Stimulated activated CD4-positive, alpha-beta T cell treated with anti-CD3 and anti-CD28 coated beads, Interleukin-1b, Interleukin-23, amount 100 ng/mL, for 4 hours (primary cell): ENCODE measurements at places on chromosomes 1 and 21.

DNA sequence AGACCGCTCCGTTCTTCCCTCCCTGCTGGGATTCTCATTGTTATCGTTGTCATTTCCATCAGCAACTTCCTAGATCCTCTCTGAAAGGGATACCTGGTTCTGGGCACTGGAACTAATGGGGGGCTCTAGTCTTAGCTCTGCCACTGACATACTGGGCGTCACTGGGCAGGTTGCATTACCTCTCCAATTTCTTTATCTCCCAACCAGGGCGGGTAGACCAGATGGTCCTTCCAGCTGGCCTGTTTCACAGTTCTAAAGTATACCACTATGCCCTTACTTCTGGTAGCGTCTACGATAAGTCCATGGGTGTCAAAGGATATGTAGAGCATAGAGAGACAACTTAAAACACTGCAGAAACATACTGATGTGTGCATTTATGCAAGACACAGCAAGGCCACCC, 1.4 kb downstream of the GPR37L1 start:
- DNase-seq, result no peak

GRCh38 chr1:180382326-180383115, 119.9 kb downstream of the ACBD6 start:
- DNase-seq, result no peak

DNA sequence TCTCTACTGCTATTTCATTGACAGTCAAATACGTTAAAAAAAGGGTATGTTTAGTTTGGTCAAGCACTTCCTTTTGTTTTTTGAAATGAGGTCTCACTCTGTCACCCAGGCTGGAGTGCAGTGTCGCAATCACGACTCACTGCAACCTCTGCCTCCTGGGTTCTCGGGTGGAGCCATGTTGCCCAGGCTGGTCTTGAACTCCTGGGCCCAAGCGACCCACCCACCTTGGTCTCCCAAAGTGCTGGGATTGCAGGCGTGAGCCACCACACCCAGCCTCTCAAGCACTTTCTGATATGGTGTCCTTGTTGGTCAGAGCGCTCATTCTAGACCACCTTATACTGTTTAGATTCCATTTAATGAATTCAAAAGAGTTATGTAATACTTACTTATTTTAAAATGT, 20.9 kb upstream of the RHBDL2 start:
- DNase-seq, result no peak

- DNase-seq, result no peak
Observed at GRCh38 chr1:942864-943533, 16.1 kb downstream of the NOC2L start.

DNA sequence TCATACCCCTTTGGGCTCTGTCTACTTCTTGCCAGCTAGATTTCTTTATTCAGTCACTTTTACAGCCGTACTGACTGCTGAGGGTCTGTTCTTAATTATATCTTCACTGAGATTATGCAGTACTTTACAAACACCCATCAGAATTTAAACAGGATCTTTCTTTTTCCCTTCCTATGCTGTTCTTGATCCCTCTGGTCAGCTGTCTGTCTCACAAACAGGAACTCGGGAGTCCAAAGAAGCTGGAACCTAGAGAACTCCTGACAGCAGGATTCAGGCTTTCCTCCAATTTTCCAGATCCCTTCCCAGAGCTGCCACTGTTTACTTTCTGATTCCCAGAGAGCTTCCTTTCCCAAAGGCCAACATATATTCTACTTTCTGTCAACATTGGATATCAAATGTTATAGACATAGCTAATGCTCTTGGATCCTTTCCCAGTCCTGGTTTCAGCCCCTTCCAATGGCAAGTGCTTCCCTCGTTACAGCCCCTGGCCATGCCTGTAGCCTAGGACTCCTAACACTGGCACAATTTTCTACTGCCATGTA, 59.5 kb downstream of the ATP2B4 start:
- DNase-seq, result no peak

- DNase-seq, result no peak
Observed at GRCh38 chr1:224592636-224593582, 23.2 kb upstream of the CNIH3 start.

DNA sequence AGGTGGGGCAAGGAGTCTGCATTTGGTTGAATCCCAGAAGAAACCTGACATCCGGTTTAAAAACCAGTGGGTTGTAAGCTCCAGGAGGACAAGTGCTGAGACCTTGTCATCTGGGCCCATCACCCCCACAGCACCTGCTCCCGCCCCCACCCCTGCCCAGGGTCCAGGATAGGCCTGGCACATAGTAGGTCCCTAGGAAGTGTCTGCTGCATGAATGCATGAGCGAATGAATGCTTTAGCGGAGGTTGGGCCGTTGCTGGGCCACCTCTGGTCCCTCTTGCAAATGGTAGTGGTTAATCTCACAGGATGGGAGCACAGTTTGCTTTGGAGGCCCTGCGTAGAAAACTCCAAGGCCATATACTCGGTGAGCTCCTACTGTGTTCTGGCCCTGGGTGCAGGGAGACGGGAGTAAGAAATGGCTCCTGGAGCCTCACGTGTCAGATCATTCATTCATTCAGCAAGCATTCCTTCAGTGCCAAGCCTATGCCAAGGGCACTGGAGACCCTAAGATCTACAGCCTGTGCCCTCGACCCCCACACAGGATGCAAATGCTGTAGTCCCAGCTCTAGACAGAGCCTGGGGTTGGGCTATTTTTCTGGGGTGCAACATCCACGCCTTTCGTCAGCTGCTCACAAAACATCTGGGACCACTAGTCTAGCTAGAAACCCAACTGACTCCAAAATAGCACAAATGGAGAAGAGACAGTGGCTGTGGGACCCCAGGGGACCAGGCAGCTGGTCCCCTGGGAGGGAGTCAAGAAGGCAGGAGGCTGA, 28.9 kb downstream of the EPHA2 start:
- no peak for DNase-seq

DNA sequence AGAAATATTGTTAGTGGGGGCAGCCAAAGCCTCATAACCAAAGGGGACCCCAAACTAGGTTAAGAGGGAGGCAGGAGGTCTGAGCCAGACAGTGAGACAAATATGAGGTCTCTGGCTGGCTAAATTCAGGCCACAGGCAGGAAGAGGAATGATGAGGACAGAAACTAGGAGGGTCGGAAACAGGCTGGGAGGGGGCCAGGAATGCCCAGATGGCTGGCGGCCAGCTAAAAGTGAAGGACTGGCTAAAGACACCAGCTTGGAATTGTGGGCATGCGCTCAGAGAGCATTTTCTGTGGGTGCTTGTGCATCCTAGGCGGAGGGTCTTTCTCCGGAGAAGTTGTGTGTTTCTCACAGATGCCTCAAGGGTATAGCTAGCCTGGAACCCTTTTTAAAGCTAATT, 77.0 kb downstream of the PGM1 start:
- DNase-seq, result no peak

GRCh38 chr1:92764116-92764515, 20.8 kb downstream of the EVI5 start:
- no peak for DNase-seq

DNA sequence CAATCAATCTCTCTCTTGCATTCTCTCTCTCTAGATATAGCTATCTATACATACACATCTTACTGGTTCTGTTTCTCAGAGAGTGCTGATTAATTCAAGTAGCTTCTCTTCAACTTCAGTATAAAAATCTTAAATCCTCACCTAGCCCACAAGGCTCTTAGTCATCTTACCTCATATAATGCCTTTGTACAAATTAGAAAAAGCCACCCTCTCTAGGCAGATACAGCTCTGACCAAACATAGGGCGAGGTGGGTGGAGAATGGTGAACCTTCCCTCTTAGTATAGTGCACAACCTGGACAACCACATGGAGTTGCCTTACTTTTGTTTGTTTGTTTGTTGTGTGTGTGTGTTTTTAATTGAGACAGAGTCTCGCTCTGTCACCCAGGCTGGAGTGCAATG, 5.1 kb upstream of the INAVA start:
- no peak for DNase-seq

- DNase-seq, result no peak
Observed at GRCh38 chr1:53107570-53108322, 34.7 kb downstream of the SLC1A7 start.

- DNase-seq, result no peak
Observed at GRCh38 chr1:38577385-38577784, 282.2 kb downstream of the RRAGC start.

DNA sequence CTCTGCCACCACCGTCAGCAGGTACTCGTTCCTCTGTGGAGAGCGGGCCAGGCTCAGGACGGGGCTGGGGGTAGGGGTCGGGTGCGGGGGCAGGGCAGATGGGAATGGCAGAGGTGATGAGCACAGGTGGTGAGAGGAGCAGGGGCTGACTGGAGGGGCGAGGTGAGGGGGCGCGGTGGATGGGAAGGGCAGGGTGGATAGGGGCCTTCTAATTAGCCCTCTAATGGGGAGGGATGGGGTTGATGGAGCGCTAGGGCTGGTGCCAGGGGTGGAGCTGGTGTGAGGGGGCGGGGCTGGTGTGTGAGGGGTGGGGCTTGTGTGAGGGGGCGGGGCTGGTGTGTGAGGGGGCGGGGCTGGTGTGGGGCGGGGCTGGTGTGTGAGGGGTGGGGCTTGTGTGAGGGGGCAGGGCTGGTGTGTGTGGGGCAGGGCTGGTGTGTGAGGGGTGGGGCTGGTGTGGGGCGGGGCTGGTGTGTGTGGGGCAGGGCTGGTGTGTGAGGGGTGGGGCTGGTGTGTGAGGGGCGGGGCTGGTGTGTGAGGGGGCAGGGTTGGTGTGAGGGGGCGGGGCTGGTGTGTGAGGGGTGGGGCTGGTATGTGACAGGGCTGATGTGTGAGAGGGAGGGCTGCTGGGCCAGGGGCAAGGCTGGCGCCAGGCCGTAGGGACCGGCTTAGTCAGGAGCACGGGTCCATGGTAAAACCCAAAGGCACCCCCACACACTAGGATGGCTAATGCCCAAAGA, 5.9 kb downstream of the KRTAP10-1 start:
- DNase-seq, result no peak

DNA sequence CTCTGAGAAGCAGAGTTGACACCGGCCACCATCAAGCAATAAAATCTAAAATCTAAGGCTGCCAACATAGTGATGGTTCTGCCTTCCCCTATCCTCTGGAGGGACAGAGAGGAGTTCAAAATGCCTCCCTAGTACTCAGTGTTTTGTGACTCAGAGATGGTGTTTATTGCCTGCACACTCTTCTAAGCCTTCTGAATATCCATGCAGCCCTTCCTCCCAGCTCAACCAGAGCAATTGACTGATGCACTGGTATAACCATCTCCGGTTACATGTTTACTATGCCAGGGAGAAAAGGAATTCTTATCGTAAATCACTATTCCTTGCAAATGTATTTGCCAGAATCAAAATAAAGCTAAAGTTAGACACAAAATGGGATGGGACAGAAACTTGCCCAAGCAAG, 132.9 kb upstream of the RAB4A start:
- no peak for DNase-seq

GRCh38 chr21:39845571-39846130, 21.6 kb upstream of the PCP4 start:
- no peak for DNase-seq

DNA sequence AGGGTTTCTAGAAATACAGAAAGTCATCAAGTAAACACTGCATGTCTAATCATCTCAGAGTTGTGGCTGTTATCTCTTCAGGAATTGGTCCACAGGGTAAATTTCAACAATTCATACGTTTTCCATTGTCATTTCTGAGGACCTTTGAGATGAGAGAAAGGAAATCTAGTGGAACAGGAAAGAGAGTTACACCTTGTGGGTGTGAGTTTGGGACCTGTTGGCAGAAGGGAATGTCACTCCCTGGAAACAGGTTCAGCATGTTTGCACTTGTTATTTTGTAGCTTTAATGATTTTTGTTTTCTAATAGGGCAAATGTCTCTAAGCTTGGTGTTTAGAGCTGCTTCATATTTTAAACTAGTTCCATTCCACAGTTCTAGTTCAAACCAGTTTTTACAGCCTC, 5.6 kb downstream of the TMEM167B start:
- DNase-seq, result no peak

GRCh38 chr1:97911266-97912215, 9.3 kb downstream of the DPYD start:
- DNase-seq, result no peak

DNA sequence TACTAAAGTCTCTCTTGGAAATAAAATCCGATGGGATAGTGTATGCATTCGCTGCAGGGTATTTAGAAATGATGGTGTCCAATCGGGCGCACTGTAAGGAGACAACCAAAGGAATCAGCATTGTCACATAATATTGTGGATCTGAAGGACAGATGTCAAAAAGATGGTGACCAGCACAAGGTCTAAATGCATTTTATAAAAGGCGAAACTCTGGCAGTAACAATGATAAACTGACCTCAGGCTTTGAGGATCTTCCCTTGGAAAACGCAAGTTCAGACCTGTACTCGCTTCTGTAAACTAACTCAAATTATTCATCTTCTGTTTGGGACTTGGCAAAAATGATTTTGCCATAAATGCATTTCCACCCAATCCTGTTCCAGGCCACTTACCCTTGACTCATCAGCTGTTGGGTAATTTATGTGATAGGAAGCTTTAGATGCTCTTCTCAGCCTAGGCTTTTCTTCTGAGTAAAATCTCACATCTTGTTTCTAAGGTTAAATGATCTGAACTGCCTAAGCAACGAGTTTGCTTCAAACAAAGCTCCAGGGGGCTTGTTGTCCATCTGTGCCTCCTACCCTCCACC, 33.8 kb downstream of the STPG1 start:
- DNase-seq, result no peak

DNA sequence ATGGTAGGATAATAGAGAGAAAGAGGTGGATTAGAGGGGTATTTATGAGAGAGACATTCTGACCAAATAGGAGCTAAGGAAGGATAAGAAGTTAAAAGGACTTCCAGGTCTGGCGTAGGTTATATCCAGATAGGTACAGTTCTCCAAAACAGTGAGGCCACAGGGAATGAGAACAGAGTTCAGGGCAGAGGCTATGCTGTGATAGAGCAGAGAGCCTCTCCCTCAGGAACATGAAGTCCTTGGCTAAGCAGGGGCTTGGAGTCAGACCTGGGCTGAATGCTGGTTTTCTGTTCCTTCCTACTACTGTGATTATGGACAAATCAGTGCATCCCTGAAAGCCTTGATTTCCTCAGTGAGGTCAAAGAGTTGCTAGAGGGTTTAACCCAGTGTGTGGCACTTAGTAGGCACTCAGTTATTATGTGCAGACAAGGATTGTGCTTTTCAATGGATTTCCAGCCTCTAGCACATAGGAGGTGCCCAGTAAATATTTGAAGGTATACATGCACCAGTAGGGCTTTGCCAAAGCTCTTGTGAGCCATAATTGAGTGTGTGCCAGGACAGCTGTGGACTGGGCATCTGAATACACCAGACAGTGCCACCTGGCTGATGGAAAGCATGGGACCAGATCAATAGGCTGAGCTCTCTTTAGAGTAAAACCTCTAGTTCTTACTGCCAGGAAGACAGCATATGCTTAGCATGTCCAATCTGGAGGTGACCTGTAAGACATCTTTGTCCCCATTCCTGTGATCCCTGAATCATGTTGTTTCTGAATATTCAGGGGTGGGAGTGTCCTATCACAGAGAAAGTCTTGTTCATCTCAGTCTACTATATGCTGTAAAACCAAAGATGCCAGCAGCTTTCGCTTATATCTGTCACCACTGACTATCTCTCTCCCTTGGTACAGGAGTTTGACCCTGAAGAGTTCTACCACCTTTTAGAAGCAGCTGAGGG, 111.1 kb downstream of the PIK3R3 start:
- DNase-seq, result no peak

DNA sequence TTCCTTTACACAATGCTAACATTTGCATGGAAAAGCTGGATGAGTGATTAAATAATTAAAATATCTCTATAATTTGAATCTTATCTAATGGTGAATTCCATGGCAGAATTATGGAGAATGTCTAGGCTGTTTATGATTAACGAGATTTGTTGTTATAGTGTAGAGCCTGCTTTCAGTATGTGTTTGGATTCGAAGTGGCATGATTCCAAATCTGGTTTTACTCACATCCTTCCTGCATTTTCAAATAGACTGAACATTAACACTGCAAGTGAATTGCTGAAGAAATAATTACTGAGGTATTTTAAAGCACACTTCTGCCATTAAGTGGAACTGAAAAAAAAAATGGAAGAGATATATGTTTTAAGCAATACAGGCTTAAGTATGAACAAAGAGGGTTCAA, 5.1 kb upstream of the NEK7 start:
- no peak for DNase-seq
